AG08396 (cell line): ENCODE measurements at places on chromosomes 5 and 9.

DNA sequence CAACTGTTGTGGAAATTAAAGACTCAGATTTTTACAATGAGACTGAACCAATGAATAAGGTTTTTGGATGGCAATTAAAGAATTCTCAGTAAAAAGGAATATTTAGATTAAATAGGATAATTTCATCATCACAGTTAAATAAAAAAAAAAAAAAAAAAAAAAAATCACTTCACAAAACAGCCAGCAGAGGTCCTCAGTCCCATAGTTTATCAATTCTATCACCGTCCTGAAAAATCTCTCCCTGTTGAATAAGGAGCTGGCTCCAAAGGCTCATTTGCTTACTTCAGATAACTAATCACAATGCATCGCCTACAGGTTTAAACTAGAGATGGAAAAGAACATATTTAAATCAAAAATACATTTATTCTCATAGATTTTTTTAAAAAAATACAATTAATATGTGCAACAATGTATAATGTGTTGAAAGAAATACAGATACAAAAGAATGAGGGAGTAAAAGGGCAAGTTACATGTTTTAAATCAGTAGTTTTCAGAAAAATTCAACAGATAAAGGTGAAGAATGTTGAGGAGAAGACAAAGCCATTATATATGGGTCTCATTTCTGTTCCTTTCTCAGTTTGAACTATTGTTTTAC is 175.8 kb upstream of the CHD1 start:
- peak; percentile 34 for DNase-seq

DNA sequence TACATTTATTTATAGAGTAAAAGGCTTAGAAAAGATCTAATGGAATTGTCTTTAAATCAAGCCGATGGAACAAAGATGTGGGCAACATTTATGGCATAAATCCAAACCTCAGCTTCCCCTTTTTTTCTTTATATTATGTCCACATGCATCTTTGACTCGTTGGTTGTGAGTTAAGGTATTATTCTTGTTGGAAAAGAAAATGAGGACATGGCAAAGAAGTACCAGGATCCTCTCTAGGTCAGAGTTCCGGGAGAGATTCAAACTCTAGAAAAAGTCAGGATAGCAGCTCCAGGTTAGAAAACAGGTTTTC is 508 bp upstream of the NME5 start:
- DNase-seq: no peak

- no peak for DNase-seq
These were observed 1.1 kb downstream of the PCYOX1L start for GRCh38 chr5:149358868-149359495.

DNA sequence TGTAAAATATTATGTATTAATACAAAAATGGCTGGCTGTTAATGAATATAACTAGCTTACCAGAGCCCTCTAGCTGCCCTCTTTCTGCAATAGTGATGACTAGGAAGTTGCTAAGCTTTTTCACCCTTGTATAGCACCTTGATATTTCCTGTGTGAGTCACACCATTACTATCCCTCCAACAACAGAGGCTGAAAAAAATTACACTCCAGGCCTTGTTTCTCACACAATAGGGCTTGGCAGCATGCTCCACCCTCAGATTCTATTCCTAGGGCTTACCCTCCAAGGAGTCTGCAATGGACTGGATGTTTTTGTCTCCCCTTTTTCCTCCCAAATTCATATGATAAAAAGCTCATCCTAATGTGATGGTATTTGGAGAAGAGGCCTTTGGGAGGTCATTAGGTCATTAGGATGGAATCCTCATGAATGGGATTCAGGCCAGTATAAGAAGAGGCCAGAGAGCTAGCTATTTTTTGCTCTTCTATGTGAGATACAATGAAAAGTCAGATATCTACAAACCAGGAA is 184.6 kb upstream of the MAP1B start:
- DNase-seq: no peak

GRCh38 chr9:135902655-135903357 is 4.5 kb downstream of the CAMSAP1 start:
- no peak for DNase-seq

GRCh38 chr9:15305470-15305869 is 1.5 kb downstream of the TTC39B start:
- DNase-seq: no peak

DNA sequence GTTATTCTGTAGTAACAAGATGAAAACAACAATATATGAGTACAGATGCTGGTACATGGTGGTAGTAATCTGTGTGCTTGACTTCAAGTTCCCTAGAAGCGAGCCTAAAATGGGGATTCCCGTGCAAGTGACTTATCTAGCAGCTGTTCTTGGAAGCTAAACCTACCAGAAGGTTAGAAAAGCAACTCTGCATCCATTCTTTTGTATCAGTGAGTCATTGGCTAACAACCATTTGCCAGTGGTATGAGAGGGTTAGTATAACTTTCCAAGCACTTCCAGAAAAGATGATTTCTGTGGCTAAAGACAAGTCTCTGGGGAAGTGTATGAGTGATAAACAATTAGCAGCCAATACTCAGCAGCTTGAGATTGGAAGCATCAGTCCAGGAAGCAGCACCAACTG is 787.7 kb upstream of the CDH6 start:
- DNase-seq: no peak

GRCh38 chr5:36614657-36615308 is 8.4 kb downstream of the SLC1A3 start:
- no peak for DNase-seq

DNA sequence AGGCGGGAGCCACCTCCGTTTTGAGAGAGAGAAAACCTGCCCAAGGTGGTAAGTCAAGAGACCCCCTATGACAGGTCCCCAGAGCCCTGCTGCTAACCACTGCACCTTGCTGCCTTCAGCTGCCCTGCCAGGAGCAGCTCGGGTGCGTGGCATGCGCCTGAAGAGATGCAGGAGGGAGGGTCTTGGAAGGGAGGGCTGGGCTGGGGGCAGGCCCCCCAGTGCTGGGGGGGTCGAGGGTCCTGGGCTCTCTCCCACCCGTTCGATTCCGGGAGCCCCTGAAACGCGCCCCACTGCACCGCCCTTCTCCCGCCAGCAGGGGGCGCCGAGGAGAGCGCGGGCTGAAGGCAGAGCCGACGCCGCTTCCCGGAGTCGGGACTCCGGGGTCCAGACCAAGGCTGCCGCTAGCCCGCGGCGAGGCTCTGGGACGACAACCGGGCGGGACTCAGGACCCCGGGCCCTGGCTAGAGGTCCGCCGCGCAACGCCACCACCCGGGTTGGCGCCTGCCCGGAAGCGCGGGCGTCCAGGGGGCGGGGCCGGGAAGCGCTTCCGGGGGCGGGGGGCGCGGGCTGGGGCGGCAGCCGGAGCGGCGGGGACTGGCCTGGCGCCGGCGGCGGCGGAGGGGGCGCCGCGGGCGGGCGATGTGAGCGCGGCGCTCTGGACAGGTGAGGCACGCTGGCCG is at the start of gene ZBTB34:
Gene ZBTB34 (plus strand): TSS at position 563 of the 680 bp plus-strand sequence. CDS start 18,761 bp downstream, outside the sequence.
- peak; percentile 79 for DNase-seq

DNA sequence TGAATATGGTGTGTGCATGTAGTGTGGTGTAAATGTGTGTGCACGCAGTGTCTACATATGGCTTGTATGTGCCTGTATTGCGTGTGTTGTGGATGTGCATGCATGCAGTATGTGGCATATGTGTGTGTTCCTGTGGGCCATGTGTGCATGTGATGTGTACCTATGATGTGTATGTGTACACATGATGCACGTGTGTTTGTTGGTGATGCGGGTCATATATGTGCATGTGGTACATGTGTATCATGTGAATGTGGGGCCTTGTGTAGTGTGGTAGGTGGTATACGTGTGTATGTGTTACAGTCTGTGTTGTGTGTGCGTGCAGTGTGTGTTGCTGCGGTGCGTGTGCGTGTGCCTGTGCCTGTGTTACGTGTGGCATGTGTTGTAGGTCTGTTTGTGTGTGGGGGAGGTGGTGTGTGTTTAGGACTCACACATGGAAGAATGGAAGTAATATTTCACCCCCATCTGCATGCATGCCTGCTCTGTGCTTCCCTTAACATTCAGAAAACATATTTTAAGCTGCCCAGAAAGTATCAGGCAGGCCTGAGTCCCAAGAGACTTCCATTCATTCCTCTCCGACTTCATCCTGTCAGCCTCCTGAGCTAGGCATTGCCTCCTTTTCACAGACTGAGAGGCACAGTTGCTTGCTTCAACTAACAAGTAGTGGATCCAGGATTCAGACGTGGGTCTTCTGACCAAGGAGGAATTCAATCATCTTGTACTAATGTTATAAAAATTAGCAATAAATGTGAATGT is 55.4 kb upstream of the RUFY1 start:
- DNase-seq: no peak

GRCh38 chr5:151770383-151771258 is 1.1 kb upstream of the G3BP1 start:
- peak; percentile 74 for DNase-seq

GRCh38 chr5:73906277-73906676 is 280.3 kb downstream of the ARHGEF28 start:
- no peak for DNase-seq

DNA sequence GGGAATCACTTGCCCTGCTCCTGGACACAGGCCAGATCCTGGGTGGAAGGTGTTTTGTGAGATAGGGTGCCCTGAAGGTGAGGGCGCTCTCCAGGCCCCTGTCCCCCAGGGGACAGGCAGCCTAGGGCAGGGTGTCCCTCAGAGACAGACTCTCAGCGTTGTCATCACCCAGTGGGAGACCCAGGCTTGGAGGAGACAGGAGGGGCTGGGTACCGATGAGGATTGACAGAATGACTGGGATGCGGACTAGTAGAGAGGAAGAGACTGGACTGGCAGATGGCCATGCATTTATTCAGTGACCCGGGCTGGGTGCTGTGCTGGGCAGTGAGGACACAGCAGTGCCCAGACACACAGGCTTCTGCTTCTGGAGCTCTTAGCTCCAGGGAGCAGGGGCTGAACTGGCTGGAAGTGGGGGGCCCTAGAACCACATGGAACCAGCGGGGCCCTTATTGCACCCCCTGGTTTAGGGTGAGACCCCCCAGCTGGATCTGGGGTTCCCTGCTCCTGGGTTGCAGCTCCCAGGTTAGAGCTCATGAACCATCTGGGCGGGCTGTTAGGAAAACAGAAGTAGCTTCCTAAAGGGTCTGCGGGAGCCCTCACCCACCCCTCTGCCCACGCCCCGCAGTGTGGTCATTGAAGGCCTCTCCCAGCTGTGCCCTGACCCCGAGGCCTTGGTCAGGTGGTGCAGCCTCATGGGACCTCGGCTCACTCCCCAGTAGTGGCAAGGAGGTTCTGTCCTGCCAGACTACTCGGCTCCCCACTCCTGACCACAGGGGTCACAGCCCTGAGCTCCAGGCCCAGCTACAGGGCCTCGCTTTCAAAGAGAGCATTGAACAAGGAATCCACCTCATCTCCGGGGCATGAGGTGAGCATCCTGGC is 116.7 kb upstream of the LMX1B start:
- no peak for DNase-seq

- no peak for DNase-seq
These were observed 31.8 kb downstream of the PTGES start for GRCh38 chr9:129720865-129721545.

- DNase-seq: no peak
These were observed 170.1 kb upstream of the S1PR3 start for GRCh38 chr9:88821033-88821745.

GRCh38 chr9:135582966-135583687 is 21.6 kb downstream of the PAEP start:
- DNase-seq: no peak

GRCh38 chr5:146820987-146821386 is 57.6 kb downstream of the PPP2R2B start:
- no peak for DNase-seq

DNA sequence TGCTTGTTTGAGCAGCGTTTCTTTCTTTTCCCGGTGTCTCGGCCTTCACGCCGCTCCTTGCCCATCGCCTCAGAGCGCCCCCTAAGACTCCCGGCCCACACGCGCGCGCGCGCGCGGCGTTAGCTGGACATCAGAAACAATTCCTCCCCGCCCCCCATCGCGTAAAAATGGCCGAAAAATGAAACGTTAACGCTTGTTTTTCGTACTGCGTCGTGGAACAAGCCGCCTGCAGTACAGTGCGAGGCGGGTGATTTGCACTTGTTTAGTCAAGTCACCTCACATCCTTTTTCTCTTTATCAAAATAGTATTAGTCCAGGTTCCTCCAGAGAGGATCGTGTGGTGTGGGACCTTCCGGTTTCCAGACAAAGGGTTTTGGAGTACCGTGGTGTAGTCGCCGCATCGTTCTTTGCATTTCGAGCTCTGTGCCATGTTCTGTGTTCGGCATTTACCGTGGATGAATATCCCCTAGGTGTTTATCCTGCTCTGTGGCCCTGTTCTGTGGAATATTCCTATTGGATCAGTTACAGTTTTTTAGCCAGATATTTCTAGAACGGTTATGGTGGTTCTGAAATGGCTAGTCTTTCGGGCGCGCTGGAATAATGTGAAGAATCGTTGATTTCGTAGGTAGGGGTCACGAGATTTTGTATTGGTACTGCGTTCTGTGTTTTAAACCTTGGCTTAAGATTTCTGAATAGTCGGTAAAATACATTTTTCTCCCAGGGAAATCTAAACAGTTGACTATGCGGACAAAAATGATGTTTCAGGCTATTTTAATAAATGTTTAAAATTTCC is 1.0 kb downstream of the MATR3 start:
- DNase-seq: peak; percentile 65

DNA sequence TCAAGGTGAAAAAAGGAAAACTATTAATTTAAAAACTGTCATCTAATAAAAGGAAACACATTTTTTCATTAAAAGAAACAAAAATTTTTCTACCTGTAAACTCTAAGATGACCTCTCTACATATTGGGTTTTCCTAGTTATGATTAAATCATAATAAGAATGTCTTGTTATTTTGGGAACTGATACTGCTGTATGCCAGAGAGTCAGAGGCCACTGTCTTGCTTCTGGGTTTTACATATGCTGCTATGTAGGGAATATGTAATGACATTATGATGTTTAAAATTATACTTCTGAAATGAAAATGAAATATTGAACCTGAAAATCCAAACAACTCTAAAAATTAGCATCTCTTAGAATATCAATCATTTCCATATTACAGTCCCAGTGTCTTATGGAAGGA is 63.7 kb downstream of the FEM1C start:
- no peak for DNase-seq

DNA sequence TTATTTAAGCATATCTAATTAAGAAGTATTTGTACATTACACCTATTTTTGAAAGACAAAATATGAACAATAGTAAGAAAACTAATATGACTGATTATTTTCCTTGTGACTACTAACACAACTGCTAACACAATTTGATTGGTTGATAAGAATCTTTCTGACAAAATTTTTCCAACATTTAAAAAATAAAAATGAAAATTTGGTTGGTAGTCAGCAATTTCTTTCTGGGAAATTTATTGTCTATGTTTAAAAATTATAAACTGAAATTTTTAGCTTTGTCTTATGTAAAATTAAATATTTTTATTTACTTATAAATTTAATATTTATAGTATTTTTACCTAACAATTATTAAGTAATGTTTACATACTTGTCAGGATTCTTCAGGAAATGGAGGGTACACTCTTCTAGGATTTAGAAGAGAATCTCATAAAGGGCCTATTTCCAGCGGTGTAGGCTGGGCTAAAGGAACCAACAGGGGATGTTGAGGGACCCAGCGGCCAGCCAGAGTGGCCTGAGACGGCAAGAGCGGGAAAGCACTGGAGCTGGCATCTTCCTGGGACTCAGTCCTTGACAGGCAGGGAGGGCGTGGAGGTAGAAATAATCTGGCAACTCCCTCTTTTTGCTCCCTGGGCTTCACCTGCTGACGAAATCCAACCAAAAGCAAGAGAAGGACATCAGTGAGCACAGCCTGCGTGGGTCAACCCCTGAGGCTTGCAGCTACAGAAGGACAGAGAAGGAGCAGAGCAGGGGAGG is 14.7 kb upstream of the FAM120A start:
- DNase-seq: no peak
